ENCODE measurements at places on chromosomes 16 and 17.

DNA sequence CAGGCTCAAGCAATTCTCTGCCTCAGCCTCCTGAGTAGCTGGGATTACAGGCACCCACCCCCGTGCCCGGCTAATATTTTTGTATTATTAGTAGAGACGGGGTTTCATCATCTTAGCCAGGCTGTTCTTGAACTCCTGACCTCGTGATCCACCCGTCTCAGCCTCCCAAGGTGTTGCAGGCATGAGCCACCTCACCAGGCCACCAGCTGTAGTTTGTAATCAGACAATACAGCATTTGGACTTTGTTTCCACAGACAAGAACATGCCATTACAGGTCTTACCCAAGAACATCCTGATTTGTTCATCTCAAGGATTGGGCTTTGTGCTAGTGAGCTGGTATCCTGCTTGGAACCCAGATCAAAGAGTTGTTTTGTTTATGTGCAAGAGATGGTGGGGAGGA is 30.1 kb downstream of the C17orf100 start:
- DNase-seq: no peak

- DNase-seq: no peak
Measured at GRCh38 chr16:2070576-2071453, 23.0 kb downstream of the TSC2 start.

GRCh38 chr16:50525716-50526115 is 22.5 kb upstream of the NKD1 start:
- DNase-seq: no peak

DNA sequence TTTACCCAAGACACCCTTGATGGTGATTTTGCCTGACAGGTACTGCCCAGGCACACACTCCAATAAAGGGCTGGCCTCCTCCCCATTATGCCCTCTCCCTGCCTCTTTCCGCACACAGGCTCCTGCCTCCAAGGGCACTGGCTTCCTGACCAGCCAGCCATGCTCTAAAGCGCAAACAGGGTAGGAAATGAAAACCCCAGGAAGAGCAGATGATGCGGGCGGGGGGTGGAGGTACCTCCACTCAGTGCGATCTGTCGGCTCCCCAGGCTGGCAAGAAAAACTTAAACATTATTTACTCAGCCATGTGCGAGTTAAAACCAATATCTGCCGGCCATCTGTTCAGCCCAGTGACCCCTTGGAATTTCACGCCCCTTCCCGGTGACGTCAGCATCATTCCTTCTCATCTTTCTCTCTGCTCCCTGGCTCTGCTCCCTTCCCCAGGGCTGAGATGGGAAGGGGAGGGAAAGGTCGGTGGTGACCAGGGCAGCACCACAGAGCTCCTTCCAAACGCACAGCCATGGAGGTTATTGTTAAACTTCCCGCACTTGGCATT is 262.5 kb downstream of the CBLN1 start:
- DNase-seq: no peak

- DNase-seq: no peak
Measured at GRCh38 chr16:20336955-20337354, 9.6 kb upstream of the GP2 start.

- DNase-seq: no peak
Measured at GRCh38 chr16:78444-79150, 572 bp downstream of the MPG start.

- DNase-seq: no peak
Measured at GRCh38 chr17:17297217-17297616, 6.0 kb upstream of the NT5M start.

DNA sequence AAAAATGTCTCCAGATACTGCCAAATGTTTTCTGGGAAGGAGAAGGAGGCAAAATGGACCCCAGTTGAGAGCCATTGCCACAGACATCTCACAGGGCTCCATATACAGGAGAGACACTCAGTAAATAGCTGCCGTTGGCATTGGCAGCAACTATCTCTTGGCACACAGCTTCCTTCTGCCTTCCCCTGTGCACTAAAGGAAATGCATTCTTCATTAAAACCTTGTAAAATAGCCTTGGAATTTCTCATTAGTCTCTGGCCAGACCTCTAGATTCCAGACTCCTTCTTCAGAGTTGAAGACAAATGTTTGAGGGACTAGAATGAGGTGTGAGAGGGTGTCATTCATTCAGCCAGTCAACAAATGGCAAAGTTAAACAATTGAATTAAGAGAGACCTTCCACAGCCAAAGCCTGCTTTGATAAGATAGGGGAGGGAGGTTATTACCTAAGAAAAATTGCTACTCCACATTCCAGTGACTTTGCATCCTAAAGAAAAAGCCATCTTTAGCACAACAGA is 223.9 kb upstream of the HS3ST3A1 start:
- DNase-seq: no peak

DNA sequence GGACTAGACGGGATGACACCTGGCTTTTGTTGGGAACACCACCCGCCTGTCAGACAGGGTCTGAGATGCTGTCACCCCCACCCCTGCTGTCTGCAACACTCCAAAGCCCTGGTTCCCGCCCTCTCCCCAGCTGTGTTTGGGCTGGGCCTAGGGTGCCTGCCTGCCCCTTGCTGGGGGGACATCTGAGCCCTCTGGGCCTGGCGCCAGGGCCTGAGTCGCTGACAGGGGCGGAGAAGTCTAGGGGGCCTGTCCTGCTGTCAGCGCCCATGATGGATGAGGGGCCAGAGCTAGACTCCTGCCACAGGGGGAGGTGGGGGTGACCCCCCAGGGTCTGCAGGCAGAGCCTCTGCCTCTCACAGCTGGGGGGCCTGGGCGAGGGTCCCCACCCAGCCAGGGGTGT is 7.6 kb upstream of the PKMYT1 start:
- no peak for DNase-seq

All from stimulated activated CD8-positive, alpha-beta memory T cell treated with anti-CD3 and anti-CD28 coated beads, Interleukin-7, amount 100 ng/mL, for 4 hours (primary cell).